ENCODE measurements at places on chromosomes 7 and 10.

DNA sequence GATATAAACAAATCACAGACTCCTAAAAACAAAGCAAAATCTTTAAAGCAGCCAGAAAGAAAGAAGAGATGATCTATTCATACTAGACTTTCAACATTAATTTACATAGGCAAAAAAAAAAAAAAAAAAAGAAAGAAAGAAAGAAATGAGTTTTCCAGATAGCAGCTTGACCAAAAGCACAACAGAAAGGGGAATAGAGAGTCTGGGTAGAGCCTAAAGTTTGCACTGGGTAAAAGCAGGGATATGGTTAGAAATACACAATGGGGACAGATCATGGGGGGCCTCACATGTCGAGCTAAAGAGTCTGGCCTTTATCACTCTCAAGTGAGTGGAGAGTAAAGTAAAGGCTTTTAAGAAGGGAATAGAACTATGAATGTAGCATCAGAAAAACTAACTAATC is 169.8 kb downstream of the SGMS1 start:
- no peak for DNase-seq

GRCh38 chr7:23431702-23432199 is 38.5 kb downstream of the IGF2BP3 start:
- no peak for DNase-seq

GRCh38 chr7:119963654-119964053 is 309.3 kb upstream of the KCND2 start:
- DNase-seq: no peak

GRCh38 chr10:119494236-119495020 is 48.1 kb downstream of the RGS10 start:
- no peak for DNase-seq

DNA sequence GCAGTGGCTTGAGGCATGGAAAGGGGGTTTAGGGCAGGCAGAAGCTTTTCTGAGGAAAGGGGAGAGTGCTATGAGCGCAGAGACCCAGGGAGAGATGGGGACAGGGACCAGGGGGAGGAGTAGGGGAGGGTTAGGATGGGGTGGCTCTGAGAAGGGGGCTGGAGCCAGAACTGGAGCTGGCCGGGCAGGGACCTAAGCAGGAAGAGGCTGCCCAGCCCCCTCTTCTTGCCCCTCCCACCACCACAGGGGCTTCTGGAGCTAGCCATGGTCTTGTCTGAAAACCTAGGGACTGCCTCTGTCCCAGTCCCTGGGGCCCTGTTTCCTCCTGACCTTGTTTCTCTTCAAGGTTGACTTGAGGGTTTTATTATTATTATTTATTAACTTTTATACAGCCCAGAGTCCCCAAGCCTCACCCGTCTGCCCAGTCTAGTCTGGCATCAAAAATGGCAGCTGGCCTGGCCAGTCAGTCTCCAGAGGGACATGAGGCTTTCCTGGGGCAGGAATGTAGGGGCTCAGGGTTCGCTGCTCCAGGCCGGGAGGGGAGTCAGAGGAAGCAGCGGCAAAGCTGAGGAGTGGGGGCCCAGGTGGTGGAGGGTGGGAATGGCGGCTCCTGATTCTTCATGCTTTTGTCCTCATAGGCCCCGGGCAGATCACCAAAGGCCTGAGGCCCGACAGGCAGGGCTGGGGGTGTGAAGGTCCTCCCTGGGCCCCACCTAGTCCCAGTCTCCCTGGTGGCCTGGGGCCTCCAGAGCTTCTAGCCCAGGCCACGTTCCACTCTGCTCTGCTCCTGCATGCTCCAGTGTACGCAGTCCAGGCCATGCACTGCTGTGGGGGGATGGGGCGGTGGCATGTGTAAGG is 5.7 kb downstream of the TRIM8 start:
- no peak for DNase-seq

GRCh38 chr10:99524050-99524666 is 8.6 kb upstream of the NKX2-3 start:
- DNase-seq: no peak

GRCh38 chr10:110923856-110924493 is 4.6 kb downstream of the SHOC2 start:
- DNase-seq: no peak

- no peak for DNase-seq
Measured at GRCh38 chr10:12194752-12195271, 879 bp downstream of the NUDT5 start.

Data from cortex of kidney (tissue), 1 donor.